T-helper 1 cell (primary cell): ENCODE measurements at places on chromosomes 13 and 19.
A peak's percentile ranks its signal among the peaks of the same experiment; 100 is the strongest.

- DNase-seq = no peak
These were observed 44.5 kb downstream of the VWA8 start for GRCh38 chr13:41916173-41916954.

GRCh38 chr19:50310759-50311465 is 18.3 kb downstream of the KCNC3 start:
- DNase-seq = no peak

DNA sequence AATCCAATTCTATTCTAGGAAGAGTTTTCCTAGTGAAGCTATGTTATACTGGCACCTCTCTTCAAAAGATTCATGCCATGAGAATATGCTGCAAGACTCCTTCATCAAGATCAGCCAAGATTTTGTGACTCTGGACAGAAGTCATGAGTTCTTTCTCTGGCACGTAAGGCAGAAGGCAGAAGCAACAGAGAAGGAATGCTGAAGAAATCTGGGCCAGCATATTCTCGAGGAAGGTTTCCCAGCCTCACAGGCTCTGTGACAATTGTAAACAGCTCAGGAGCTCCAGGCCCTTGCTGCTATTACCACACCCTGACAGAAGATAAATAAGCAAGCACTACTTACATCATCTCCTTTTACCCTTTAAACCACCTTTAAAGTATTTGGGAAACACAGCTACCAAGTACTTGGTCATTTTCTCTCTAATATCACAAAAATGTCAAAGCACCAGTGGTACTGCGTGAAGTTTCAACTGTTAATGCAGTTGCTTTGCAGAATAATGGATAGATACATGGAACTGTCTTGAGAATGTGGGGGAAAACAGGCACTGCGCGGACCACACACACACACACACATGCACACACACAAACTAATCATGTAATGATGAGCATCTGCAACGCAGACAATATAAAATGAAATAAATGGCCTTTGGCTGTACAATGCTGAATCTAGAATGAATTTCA is 55.4 kb downstream of the INTS6 start:
- DNase-seq = no peak

GRCh38 chr19:55305983-55306562 is 19.1 kb downstream of the TMEM150B start:
- DNase-seq = no peak

DNA sequence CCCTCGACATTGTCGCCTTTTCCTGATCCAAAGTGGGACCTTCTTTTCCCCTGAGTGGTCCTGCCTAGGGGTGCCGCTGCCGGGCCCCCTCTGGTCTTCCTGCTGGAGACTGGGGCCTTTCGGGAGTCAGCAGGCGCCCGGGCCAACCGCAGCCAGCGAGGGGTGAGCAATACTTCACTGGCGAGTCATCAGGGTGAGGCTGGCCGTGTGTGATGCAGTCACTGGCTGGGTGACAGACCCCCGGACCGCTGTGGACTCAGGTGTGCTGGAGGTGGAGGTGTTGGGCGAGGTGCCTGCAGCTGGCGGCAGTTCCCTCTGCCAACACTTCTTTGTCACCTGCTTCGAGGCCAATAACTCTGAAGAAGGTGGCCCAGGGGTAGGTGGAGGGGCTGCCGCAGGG is 1.5 kb upstream of the CGB5 start:
- no peak for DNase-seq

- DNase-seq = no peak
These were observed 671.0 kb downstream of the PCDH9 start for GRCh38 chr13:66559093-66559492.

DNA sequence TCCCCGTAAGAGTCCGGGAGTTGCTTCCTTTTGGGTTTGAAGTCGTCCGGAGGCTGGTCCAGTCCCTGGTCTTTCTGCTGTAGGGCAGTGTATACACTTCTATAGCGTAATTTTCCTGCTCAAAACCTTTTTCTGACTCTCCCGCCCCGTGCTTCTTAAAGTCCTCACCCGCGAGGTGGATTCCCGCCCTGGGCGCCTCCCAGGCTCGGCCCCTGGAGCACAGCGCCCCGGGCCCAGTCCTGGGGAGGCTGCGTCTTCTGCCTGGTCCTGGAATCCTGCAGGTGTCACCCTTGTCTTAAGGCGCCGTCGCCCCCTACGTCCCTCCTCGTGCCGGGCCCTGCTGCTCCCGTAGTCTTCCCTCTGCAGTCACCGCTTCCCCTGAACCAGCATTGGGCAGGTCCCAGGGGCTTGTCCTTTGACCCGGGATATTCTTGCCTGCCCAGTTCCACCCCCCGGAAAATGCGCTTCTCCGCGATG is 34.4 kb upstream of the ZNF808 start:
- DNase-seq = no peak

GRCh38 chr13:100483841-100484381 is 104.7 kb downstream of the GGACT start:
- DNase-seq = no peak

GRCh38 chr13:87052731-87053130 is 618.4 kb upstream of the SLITRK5 start:
- no peak for DNase-seq

- DNase-seq = no peak
These were observed 46.8 kb downstream of the SLC7A1 start for GRCh38 chr13:29548722-29549121.

DNA sequence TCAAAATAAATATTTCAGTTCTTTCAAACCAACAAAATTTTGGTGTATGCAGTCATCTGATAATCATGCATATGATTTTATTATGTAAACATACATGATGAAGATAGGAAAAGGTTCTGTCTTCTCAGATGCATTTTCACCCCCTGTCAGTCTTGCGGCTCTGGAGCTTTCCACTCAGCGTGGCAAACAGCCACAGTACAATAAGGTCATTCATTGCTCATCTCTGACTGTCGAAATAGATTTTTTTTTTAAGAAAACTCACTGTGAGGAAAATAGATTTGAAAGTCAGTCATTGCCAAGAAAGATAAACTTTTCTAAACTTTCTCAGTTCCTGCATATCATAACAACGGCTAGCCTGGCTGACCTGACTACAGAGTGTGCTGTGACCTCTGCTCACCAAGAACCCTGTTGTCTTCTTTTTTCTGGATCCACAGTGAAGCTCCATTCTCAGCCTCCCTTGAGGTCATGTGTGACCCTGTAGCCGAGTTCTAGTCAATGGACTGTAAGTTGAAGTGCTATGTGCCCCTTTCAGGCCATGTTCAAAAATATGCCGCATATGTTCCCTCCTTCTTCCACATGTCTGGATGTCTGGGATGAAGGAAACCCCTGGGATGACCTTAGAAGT is 519.6 kb downstream of the KLF5 start:
- no peak for DNase-seq

DNA sequence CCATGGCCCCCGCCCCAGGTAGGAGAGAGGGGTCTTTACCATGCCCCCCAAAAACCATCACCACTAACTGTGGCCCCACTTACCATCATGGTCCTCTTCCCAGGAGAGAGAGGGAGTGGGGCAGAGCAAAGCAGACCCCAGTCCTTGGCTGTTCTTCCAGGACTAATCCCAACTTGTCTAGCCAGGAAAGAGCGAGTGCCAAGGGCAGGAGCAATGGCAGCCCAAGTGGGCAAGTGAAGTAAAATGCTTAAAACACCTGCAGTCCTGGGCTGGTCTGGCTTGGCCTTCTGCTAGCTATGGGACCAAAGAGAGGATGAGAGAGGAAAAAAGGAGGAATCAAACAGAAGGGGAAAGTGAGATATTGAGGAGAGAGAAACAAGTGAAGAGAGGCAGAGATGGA is 17.9 kb downstream of the ZSWIM4 start:
- DNase-seq = no peak

GRCh38 chr13:106314417-106314816 is 221.0 kb downstream of the EFNB2 start:
- DNase-seq = no peak

- DNase-seq = no peak
These were observed 16.2 kb upstream of the IFT88 start for GRCh38 chr13:20550799-20551198.

DNA sequence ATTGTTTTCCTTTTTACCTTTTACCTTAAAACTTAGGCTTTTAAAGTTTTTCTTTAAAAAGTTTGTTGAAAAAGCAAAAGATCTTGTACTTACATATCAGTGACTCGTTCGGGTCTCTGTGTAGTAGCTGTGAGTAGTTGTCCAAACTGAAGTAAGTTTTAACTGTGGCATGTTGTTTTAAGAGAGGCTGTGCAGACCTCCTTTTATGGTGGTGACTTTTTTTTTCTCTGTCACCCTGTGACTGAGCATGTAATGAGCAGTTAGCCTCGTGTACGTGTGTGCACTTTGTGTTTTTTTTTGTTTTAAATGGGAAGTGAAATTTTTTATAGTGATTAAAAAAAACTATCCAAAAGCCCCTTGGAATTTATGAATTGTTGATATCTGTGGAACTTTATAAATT is at the start of gene GPR183:
Gene GPR183 (minus strand): TSS at position 153 of the 400 bp plus-strand sequence. CDS start 11,254 bp downstream, outside the sequence.
- no peak for DNase-seq

- DNase-seq = no peak
These were observed 1191.1 kb upstream of the MIR17HG start for GRCh38 chr13:90156390-90156789.

GRCh38 chr13:20337884-20338551 is 105.9 kb upstream of the GJB6 start:
- DNase-seq = no peak

- DNase-seq = no peak
These were observed 32.7 kb upstream of the NFIC start for GRCh38 chr19:3333662-3334061.

DNA sequence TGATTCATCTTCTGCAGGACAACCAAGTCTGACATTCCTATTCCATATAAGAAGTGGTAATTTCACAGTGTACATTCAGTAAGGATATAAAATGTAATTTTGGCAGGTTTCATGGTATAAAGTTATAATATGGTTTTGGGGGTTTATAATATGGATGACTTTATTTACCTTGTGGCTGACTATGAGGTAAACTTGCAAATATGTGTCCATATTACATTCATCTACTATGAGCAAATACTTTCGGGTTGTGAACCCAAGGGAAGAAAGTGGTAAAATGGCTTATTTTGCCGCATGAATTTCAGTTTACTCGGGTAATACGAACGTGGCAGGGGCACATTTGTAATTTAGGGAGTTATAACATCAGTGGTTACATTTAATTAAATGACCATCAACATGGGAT is 86.7 kb upstream of the TNFSF11 start:
- no peak for DNase-seq

DNA sequence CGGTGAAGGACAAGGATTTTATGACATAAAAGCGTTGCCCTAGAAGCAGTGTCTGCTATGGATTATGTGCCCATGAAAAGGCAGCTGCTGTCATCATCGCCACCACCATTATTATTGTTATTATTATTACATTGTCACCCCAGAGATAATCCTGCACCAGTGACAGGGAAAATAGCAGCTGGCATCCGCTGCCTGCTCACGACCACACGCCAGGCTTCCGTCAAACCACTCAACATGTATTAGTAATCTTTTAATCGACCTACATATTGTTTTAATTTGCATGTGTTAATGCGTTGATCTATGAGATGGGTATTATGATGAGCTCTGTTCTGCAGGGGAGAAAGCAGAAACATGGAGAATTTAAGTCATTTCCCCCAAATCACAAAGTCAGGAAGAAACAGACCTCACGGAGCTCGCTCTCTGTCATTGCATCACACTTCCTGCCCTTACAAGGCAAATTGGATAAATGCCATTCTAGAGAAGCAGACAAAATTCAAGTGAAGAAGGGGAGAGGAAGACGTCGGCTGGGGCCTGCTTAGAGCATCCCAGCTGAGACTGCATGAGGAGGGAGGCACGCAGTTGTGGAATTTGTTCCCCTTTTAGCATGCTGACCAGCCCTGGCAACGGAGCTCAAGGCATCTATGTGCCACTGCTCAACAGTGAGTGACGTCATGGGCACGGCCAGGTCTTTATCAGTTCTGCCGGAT is at the start of gene FFAR3:
Gene FFAR3 (plus strand): TSS at position 594 of the 707 bp plus-strand sequence. CDS start 431 bp downstream, outside the sequence.
- DNase-seq = peak; percentile 42

DNA sequence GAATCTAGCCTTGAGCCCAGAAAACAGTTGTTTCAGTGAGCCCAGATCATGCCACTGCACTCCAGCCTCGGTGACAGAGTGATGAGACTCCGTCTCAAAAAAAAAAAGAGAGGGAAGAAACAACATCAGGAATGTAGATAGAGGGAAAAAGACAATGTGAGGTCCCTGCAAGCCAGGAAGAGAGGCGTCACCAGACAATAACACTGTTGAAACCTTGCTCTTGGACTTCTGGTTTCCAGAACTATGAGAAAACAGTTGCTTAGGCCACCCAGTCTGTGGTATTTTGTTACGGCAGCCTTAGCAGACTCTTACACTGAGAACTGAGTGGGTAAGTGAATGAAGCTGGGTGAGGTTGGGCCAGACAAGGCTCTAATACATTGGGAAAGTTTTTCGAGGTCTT is 64.1 kb downstream of the TNFSF11 start:
- no peak for DNase-seq

DNA sequence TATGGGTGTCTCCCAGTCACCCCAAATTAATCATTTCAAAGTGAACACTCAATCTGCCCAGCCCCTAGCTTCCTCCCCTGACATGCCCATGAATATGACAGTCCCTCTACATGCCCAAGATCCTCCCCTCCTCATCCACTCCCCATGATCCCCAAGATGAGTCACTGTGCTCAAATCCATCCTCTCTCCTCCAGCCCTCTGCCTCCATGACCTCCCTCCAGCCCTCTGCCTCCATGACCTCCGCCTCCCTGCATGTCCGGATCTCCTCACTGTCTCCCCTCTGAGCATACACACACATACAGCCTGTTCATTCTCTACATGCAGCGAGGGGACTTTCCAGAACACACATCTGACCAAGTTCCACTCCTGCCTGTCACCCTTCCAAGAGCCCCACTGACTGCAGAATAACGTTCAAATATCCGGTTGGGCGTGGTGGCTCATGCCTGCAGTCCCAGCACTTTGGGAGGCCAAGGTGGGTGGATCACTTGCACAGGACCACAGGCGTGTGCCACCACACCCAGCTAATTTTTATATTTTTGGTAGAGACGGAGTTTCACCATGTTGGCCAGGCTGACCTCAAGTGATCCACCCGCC is 18.4 kb upstream of the FEM1A start:
- no peak for DNase-seq

GRCh38 chr19:35560271-35560670 is 3.2 kb downstream of the ATP4A start:
- DNase-seq = no peak

- DNase-seq = no peak
These were observed 982.4 kb upstream of the MIR17HG start for GRCh38 chr13:90365130-90365529.

GRCh38 chr19:12769689-12770088 is 5.7 kb downstream of the HOOK2 start:
- peak; percentile 71 for DNase-seq

- DNase-seq = no peak
These were observed 1104.9 kb upstream of the SLC10A2 start for GRCh38 chr13:104170980-104171555.

DNA sequence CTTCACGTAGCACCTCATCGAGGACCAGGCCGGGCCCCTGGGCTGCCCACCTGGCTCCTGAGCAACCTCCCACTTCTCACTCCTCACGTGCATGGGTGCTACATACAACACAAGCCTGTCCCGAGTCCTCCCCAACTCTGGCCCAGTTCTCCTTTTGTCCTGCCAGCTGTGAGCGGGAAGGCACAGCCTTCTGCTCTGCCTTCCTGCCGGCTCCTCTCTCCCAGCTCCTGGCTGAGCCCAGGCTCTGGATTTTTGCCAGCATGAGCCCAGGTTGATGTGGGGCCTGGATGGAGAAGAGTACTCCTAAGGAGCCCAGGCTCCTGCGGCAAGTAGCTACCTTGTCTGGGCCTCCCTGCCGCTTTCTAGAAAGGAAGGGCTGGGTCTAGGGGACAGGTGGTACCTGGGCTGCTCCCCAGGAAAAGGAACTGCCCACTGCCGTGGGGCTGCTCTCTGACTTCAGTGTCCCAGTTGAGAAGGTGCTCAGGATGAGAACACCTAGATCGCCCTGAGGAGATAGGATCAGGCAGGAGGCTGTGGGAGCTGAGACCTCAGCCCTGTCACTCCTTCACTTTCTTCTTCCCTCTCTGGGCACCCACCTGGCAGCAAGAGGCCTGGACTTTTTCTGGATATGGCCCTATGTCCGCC is 23.6 kb downstream of the LYL1 start:
- DNase-seq = no peak
